Thoracic aorta (tissue), 2 donors: ENCODE measurements at places on chromosomes 11 and 22. TPM values are rescaled to one million over a fixed set of nuclear protein-coding genes. Genes with fewer than 3 reads are reported as not detected.

- DNase-seq, result no peak
Measured at GRCh38 chr11:118219732-118220131, 5.1 kb downstream of the JAML start.

DNA sequence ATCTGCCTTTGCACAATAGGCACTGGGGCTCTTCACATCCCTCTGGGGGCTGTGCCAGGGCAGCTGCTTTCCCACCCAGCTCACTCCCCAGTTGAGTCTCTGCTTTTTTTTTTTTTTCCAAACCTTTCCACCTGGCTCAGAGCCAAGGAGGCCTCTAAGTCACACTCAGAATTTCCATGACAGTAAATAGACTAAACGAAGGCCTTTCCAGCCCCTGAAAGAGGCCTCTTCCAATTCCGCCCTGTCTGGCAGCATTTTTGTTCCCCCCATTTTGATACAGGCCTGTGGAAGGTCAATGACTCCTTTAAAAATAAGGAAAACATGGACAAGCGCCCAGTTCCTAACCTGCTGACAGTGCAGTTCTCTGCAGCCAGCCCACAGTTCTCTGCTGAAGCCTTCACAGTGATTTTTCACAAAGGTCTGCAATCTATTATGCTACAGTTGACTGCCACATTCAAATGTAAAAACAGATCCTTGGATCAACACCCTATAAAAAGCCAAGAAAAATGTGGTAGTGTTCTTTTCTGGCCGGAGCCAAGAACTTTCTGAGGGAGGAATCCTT is 107.5 kb upstream of the SESN3 start:
- DNase-seq, result no peak

Gene GLYATL1
- total RNA-seq, result not detected

Gene RNF214
- 14.6 TPM for total RNA-seq

DNA sequence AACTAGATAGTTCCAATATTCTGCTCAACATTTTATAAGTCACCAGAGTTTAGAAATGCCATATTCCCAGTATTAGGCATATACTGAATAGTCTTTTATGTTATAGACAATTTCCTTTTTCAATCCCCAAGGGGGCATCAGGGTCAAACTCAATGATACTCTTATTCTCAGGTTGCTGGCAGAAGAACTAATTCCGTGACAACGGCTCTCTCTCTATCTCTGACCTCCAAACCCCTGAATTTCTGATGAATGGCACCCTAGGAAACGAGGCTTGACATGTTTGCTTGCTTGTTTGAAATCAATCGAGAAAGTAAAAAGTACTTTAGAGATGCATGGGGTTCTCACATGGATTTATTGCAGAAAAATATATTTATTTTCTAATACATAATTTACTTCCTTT is 160.1 kb downstream of the CASP12 start:
- DNase-seq, result no peak

Gene PEX16
- total RNA-seq, result 12.1 TPM

GRCh38 chr11:12640355-12640754 is 33.9 kb upstream of the TEAD1 start:
- DNase-seq, result no peak

- DNase-seq, result no peak
Measured at GRCh38 chr11:117219995-117220394, 11.9 kb downstream of the PCSK7 start.

Gene CAPN5
- total RNA-seq, result 9.5 TPM

DNA sequence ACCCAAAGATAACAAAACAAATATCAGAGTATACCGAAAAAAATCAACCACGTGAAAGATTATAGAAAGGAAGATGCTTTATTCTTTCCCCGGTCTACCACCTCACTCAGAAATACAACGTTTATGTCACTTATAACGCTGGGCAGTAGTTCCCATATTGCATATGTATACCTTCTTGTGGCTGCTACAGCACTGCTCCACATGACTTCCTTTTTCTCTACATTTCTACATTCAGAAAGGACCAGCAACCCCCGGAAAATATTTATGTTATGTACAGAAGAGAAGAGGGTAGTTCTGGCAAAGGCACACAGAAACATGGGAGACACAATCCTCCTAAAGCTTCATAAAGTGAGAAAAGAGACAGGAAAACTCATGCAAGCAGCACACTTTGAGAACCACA is 56.8 kb downstream of the MTMR2 start:
- DNase-seq, result no peak
